ENCODE measurements at places on chromosomes 2 and 18.

GRCh38 chr2:121387591-121388325 lies 102.8 kb upstream of the TFCP2L1 start:
- no peak for DNase-seq

DNA sequence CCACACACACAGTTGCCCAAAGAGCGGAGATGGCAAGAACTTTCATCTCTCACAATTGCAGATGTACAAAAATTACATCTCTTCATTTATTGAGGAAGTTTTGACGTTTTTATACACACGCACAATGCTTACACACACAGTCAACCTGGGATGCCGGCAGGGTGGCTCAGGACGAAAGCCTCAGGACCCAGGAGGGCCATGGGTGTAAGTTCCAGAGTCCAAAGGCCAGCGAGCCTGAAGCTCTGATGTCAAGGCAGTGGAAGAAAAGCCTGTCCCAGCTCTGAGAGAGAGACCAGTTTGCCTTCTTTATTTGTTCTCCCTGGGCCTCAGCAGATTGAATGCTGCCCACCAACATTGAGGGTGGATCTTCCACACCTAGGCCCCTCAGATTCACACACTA lies 10.1 kb downstream of the AMER3 start:
- DNase-seq = no peak

DNA sequence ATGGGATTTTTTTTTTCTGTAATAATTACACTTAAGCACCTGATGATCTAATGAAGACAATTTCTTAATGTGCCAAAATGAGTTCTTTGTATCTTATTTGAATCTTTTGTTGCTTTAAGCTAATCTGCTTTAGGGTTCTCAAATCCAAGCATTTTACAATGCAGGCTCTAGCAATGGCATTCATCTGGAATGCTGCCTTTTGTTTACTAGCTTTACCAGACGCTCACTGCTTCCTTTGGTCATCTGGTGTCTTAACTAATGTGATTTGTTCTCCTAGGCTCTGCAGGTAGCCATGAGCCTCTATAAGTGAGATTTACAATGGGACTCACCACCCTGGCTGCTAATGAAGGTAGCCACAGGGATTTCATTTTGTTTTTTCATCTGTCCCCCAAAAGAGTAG lies 100.3 kb downstream of the GREB1L start:
- DNase-seq = no peak

DNA sequence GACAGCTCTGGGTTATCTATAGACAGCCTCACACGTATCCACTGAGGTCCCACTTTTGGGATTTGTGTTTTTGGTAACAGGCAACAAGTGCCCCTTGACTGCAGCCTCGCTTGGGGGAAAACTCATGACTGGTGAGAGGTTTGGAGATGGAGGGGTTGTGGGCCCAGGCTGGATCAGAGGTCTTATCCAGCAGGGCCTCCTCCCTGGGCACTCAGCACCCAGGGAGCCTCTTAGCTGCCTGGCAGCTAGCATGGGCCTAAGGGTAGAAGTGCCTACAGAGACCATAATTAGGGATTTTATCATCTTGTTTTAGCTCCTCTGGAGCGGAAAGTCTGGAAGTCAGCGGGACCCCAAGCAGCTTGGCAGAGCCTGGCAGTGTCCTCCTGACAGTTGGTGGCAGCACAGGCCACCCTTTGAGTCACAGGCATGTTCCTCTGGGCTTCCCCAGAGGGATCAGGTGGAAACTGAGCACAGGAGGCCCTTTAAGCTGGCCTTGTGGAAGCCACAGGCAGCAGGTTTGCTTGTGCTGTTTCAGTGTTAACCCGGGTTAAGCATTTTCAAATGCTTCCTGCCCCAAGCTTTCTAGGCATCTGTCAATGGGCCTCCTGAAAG lies 143.1 kb downstream of the KCTD1 start:
- no peak for DNase-seq

GRCh38 chr2:190636361-190636760 lies 12.5 kb upstream of the NAB1 start:
- no peak for DNase-seq

DNA sequence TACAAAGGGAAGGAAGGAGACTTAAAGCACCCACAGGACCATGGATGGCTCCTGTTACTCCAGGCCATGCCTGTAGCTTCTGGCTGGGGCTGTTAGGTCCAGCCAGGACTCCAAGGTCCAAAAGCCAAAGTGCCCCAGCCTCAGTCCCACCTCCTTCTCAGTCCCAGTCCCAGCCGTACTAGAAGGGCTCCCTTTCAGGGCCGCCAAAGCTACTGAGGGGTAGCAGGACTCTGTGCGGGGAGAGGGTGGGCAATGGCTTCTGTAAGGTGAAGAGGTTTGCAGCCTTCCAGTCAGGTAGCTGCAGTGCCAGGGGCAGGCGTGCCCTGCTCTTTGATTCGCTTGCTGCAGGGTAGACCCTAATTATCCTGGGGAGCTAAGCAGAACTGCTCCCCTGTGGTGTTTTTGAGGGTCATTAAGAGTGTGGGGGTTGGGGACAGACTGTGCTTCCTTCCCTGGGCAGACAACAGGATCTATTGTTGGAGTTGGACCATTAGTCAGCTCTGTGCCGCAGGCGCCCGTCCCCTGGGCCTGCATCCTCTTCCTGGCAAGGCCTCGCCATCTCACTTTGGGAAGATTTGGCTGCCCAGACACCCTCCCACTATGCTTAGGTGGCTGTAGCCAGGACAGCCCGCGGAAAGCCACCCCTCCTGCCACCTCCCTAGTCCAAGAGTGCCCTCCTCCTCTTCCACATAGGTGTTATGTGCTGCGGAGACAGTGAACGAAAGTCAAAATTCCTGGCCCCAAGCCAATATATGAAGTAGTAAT lies 118.8 kb downstream of the ZBTB7C start:
- DNase-seq = no peak

- no peak for DNase-seq
Observed at GRCh38 chr2:70990216-70990615, 4.5 kb downstream of the TEX261 start.

- DNase-seq = no peak
Observed at GRCh38 chr2:234919711-234920110, 32.1 kb upstream of the SH3BP4 start.

DNA sequence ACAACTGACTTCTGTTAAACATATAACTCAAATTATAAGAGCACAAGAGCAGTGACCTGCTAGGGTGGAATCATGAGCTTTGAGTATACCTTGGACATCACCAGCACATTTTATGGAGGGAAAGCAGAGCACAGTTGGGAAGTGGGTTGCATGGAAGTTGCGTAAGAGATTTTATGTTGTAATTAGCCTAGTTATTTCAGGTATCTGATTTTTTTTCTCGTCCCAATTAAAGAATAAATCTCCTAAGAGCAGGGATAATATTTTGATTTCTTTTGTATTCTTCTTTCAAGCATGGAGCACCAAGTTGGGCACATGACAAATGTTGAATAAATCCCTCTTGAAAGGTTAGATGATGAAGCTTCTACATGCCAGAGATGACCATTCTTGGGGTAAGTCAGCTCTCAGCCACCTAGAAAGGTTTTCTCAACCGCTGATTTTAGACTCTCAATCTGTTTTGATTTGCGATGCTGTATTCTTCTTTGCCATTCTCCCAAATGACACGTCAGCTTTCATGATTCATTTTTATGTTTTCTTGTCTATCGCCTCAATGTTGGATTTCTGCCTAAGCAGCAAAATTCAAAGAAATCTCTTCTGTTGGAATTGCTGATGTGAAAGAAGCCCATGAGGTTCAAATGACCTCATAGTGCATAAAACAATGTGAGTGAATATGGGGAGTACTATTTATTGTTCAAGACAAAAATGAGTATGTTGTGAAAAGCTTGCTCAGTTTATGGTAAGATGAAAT lies 15.3 kb upstream of the FN1 start:
- no peak for DNase-seq

GRCh38 chr2:55135491-55135890 lies 85.2 kb upstream of the RTN4 start:
- no peak for DNase-seq

DNA sequence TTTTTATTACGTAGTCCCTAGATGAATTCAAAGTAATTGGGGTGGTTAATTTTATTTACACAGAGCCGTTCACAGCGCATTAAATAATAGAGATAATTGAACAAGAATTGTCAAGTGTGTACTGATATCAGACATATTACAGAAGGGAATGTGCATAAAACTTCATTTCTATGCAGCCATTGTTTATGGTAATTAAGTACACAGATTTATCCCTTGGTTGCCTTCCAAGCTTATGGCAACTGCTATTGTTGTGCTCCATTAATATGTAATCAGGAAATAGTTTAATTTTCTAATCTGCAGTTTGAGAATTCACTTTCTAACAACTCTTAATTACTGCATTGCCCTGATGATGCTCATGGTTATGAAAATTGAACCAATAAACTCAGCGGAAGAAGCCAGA lies 47.3 kb upstream of the OTX1 start:
- no peak for DNase-seq

- no peak for DNase-seq
Observed at GRCh38 chr2:238916176-238916874, 68.4 kb downstream of the TWIST2 start.

- no peak for DNase-seq
Observed at GRCh38 chr2:151634736-151635467, 99.4 kb downstream of the NEB start.

DNA sequence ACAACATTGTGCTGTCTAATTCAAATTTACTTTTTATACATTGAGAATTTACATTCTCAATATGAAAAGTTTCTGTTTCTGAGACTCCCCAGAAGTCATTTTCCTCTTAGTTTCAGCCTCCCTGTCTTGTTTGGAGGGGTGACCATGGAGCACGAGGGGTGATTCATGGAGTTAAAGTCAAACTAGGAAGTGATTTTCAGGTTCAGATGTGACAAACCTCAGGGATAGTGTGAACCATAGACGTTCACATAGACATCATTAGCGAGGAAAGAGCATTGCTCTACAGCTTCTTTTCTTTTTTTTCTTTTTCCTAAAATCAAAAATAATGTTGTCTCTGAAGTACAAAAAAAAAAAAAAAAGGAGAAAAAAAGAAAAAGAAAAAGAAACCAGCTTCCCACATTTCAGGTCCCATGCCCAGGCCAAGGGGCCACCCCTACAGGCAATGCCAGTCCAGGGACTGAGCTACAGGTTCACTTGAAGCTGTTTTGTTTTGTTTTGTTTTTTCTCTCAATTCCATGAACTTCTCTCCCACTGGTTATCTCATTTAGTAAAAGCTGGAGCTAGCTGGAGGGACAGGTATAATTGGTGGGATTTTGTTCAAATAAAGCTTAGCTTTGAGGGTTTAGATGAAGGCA lies 18.1 kb upstream of the LCLAT1 start:
- DNase-seq = no peak

GRCh38 chr2:182866095-182866460 lies 359 bp downstream of the FRZB start:
- no peak for DNase-seq

- no peak for DNase-seq
Observed at GRCh38 chr2:223051693-223052289, at the start of gene KCNE4. TSS of gene KCNE4 (plus strand) at chr2:223052190. CDS start at chr2:223052831, 641 bp downstream.

GRCh38 chr2:71043531-71044407 lies 24.7 kb upstream of the NAGK start:
- no peak for DNase-seq

DNA sequence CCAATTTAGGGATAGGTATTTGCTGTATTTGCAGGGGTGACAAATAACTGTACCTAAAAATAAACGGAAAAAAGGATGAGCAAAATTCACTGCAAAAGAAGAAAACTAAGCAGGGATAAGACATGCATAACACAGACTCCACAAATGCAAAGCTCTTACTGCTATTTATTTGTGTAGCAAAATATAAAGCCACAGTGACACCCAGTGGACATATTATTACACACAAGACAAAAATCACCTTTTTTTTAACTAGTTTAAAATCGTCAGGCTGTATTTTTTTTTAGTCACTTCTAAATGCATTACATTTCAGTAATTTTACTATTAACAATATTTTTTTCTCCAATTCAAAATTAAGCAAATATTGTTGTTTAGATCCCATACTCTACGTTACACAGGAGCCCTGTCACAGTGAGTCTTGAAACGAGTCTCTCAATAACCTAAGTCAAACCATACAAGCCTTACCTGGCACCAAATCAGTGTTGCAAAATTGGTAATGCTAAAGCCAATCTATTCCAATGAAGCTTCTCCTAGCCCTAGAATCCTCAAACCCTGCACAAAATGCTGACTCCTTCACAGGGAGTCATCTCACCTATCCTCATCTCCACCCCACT lies 23.7 kb downstream of the METTL4 start:
- DNase-seq = peak; percentile 32

GRCh38 chr18:73842795-73843394 lies 304.7 kb downstream of the FBXO15 start:
- peak; percentile 28 for DNase-seq

- no peak for DNase-seq
Observed at GRCh38 chr2:74513605-74514367, 464 bp upstream of the TLX2 start.

- no peak for DNase-seq
Observed at GRCh38 chr2:8196316-8196715, 485.5 kb upstream of the ID2 start.

- no peak for DNase-seq
Observed at GRCh38 chr2:239873656-239874635, 151.2 kb downstream of the NDUFA10 start.

- no peak for DNase-seq
Observed at GRCh38 chr18:78672862-78673446, 306.7 kb upstream of the SALL3 start.

DNA sequence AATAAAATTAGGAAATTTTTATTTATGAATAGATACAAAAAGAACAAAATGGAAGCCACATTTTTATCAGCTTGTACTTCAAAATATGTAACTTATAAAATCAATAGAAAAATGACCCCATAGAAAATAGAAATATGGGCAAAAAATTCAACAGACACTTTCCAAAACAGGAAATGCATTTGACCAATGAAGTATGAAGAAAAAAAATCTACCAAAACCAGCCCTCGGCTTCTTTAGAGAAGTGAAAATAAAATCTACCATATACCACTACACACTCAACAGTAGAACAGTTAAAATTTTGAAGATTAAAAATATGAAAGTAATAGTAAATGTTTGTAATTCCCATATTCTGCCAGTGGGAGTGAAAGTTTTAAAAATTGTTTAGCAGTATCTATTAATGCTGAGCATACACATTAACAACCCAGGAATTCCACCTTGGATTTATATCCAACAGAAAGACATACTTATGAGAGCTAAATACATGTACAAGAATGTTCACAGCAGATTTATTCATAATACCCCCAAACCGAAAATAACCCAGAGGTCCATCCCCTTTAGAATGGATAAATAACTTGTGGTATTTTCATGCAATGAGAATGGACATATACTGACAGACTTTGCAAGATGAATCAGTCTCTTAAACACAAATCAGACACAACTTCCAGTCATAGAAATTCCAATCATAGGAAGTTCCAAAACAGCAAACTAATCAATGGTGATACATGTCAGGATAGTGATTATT lies 318.0 kb downstream of the FIGN start:
- no peak for DNase-seq

GRCh38 chr2:105450471-105450870 lies 51.6 kb upstream of the FHL2 start:
- no peak for DNase-seq

- no peak for DNase-seq
Observed at GRCh38 chr2:165682546-165682945, 111.5 kb downstream of the GALNT3 start.

GRCh38 chr2:102334486-102334885 lies 21.1 kb upstream of the IL18R1 start:
- DNase-seq = no peak

GRCh38 chr18:63152791-63153190 lies 166.8 kb downstream of the BCL2 start:
- DNase-seq = no peak

GRCh38 chr2:7972670-7973069 lies 709.2 kb upstream of the ID2 start:
- DNase-seq = no peak
